ENCODE measurements at places on chromosomes 7 and 10.

GRCh38 chr7:115572111-115572510 is 458.5 kb downstream of the TFEC start:
- DNase-seq = no peak

- no peak for DNase-seq
These were observed 86.9 kb downstream of the UBE2H start for GRCh38 chr7:129865925-129866201.

DNA sequence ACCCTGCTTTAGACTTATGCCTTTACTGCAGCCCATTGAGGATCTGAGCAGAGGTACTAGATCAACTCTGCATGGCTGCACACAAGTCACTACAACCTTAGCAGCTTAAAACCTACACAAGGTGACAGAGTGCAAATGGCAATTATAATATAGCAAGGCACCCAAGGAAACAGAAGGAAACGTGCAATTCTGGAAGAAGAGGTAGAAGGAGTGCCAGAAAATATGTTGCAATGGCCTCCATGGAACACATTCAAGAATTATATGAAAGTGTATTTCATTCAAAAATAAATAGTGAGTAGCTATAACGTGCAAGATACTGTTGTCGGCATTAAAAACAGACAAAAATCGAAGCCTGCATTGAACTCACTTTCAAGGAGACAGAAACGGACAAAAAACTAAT is 2.9 kb upstream of the AKR1C8 start:
- no peak for DNase-seq

GRCh38 chr10:89374713-89375141 is 3.1 kb upstream of the IFIT1B start:
- no peak for DNase-seq

DNA sequence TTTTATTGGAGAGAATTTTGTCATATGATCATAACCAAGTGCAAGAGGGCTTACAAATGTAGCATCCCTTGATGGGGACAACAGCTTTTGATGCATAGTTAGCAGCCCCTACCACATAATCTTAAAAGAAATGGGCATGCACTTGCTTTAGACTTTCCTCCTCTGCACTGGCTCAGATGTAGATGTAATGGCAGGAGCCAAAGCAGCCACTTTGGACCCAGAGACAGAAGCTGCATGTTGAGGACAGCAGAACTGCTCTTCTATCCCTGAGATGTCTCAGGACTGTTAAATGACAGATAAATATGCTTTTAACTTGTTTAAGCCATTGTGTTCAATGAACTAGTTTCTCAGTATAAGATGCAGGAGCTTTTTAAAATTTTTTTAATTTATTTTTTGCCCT is 450.7 kb downstream of the TYW1 start:
- DNase-seq = no peak

GRCh38 chr7:424301-424935 is 95.2 kb downstream of the PDGFA start:
- no peak for DNase-seq

GRCh38 chr7:57210212-57210611 is 78.0 kb upstream of the ZNF479 start:
- no peak for DNase-seq

DNA sequence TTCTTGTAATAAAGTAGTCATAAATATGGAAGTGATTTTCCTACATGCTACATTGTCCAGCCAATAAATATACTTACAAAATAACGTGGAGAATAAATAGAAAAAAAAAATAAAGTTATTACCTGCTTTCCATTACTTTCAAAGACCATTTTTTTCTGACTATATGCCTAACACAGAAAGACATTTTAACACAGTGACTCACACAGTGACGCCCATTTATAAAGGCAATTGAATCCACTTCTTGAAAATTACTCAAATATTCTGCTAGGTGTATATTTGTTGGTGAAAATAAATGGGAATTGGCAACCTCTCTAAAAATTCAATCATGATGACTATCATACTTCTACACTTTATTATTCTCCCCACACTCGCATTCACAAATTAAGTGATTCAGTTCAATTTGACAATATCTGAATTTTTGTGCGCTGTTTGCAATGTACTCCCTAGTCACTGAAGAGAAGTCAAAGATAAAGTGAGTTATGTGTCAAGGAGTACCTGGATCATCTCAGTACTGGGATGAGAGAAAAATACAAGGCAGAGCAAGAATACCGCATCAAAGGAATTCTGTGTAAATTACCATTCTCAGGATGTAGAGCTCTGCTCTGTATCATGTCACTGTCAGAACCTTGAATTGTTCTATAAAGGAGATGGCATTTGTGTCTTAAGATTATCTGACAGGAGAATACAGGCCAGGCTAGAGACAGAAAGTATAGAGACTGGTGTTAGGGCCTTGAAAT is 642.7 kb downstream of the IPMK start:
- no peak for DNase-seq

All from cortex of kidney (tissue), 1 donor.